ENCODE measurements at places on chromosomes 2 and 18. TPM values are rescaled to one million over a fixed set of nuclear protein-coding genes. Genes with fewer than 3 reads are reported as not detected.

The CPO gene
- total RNA-seq: not detected

The MROH2A gene
- total RNA-seq: not detected

The CRIM1 gene
- total RNA-seq: 249 TPM

The REEP1 gene
- 0.78 TPM for total RNA-seq

The TBR1 gene
- 0.03 TPM for total RNA-seq

The OXER1 gene
- not detected for total RNA-seq

The MYOM1 gene
- not detected for total RNA-seq

The ADAM23 gene
- 0.03 TPM for total RNA-seq

The SKOR2 gene
- total RNA-seq: not detected

The REG1B gene
- total RNA-seq: not detected

The CFC1 gene
- not detected for total RNA-seq

The GALR1 gene
- total RNA-seq: not detected

The GRHL1 gene
- total RNA-seq: 1.3 TPM

The CREG2 gene
- total RNA-seq: not detected

The HRH4 gene
- total RNA-seq: not detected

The GREB1L gene
- total RNA-seq: 0.81 TPM

The IL36RN gene
- not detected for total RNA-seq

The OR6B2 gene
- total RNA-seq: not detected

The SAG gene
- not detected for total RNA-seq

The CHST9 gene
- total RNA-seq: not detected

The MAP3K19 gene
- not detected for total RNA-seq

The GCG gene
- total RNA-seq: not detected

The C2orf66 gene
- 0.05 TPM for total RNA-seq

The MARS2 gene
- 4.1 TPM for total RNA-seq

The KCNK3 gene
- not detected for total RNA-seq
